GM23338 (cell line): ENCODE measurements at places on chromosomes 4 and X. TPM values are rescaled to one million over a fixed set of nuclear protein-coding genes. Genes with fewer than 3 reads are reported as not detected.

PHOX2B gene
- total RNA-seq = not detected in 2 replicates

DNA sequence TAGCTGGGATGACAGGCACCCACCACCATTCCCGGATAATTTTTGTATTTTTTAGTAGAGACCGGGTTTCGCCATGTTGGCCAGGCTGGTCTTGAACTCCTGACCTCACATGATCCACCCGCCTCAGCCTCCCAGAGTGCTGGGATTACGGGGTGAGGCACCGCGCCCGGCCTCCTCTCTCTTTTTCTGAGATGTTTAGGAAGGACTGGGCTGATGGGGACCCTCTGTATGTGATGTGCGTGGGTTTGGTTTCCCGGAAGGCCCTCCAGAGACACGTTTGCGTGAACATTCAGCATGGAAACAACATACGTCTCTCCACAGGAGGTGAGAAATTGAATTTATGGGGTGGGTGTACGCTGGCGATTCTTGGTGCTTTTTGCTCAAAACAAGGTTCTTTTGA, 18.6 kb downstream of the SHOX start:
- DNase-seq = no peak

GRCh38 chr4:188297873-188298272, 158.6 kb downstream of the TRIML1 start:
- no peak for DNase-seq

MAGED4B gene
- total RNA-seq = 63.8 and 79.8 TPM in 2 replicates

CORIN gene
- total RNA-seq = not detected in 2 replicates

DNA sequence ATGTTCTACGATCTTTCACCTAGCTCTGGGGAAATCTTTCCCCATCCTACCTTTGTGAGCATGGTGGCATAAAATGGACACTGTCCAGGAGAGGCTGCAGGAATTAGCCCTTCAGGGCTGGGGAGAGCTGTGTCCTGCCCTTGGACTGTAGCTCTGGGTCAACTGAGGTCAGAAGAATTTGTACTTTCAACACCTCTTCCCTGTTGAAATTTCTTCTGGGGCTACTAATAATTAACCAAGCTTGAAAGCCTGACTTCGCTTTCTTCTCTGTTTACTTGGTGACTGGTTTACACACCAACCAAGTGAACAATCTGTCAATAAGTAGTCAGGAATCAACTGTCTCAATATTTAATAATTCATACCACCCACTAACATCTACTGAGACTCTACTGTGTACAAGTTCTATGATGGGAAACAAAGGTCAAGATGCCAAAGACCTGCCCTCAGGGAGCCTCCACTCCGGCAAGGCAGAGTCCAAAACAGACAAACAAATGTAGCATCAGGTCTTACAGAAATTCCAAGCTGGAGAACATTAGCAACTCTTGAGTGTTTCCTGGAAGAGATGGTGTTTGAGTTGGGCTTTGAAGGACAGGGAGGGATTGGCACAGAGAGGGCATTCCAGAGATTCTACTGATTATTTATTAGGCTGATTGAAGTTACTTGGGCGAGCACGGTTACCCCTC, 113.1 kb downstream of the ENPP6 start:
- no peak for DNase-seq

DNA sequence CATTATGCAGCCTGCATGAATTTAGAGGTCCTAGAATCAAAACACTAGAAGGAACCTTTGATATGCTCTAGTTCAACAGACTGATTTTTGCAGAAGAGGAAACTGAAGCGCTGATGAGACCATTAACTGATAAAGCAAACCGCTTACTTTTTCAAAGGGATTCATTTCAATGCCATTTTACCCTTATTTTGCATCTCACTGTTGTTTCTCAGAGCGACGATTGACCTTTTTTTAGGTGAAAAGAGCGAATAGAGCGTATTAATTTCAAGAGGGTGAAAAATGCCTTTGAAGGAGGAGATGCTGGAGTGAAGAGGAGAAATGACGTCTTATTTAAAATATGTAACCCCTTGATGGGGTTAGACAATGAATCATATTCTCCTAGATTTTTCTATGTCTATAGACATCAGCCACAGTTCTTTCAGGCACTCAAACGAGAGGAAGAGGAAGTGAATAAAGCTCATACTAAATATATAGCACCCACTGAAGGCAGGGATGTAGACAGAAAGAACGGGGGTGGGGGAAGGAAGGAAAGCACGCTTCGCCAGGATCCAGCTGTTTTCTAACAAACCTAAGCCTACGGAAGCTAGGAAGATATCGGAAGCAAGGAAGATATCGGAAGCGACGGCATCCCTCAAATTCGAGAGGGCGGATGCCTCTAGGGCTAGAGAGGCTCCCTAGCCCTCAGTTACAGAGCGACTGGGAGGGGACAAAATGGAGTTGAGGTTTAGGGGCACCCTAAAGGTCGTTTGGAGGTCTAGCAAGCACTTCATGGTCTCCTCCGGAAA, 848 bp downstream of the ACSL4 start:
- peak; percentile 22 for DNase-seq

DNA sequence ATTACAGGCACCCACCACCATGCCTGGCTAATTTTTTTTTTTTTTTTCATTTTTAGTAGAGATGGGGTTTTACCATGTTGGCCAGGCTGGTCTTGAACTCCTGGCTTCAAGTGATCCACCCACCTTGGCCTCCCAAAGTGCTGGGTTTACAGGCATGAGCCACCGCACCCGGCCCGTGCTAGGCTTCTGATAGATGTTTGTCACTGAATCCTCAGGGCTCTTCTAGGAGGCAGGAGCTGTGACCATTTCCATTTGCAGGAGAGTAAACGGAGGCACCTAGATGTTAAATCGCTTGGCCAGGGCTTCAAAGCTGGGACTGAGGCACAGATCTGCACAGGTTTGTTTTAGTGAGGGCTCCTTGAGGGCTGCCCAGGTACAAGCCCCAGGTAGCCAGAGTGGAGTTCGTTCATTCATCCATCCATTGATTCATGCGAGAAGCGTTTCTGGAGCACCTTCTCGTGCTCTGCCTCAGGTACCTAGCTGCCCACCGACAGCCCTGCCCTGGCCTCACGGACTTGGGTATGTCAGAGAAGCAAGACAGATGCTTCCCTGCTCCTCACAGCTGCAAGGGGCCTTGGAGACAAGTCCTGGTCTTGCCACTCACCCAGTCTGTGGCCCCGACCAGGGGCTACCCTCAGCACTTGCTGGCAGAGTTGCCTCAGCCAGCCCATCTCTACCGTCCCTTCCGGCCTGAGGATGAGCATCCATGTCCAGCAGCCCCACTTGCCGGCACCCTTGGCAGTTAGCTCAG, 106.4 kb downstream of the PSAPL1 start:
- DNase-seq = no peak
